ENCODE measurements at places on chromosomes 1 and 21. TPM values are rescaled to one million over a fixed set of nuclear protein-coding genes. Genes with fewer than 3 reads are reported as not detected.

Gene GFI1
- 0.63 TPM for total RNA-seq

GRCh38 chr1:172642970-172643369 lies 15.9 kb upstream of the FASLG start:
- no peak for DNase-seq

DNA sequence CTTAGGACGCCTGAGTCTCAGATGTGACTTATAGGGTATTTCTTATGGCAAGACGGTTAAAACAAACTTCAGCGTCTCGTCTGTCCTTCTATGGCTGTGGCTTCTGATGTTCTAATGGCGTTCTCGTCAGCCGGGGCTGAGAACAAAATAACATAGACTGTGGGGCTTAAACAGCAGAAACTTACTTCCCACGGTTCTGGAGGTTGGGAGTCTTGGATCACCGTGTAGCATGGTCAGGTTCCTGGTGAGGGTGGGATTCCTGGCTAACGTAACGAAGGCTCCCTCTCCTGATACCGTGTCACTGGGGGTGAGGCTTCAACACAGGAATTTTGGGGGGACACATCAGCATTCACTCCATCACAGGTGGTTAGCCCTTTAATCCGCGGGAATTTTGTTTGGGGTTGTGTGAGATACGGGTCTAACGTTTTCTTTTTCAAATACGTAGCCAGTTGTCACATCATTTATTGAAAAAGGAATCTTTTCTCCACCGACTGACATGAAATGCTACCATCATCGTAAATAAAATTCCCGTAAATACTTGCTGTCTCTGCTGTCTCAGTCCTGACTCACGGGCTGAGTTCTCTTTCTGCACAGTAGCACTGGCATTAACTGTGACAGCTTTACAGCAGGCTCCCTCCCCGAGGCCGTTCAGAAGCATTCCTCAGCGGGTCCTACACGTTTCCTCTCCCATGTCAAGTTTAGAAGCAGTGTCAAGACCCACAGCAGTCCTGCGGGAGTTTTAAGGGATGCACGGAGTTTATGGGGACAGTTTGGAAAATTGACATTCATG lies 8.1 kb upstream of the POFUT2 start:
- no peak for DNase-seq

DNA sequence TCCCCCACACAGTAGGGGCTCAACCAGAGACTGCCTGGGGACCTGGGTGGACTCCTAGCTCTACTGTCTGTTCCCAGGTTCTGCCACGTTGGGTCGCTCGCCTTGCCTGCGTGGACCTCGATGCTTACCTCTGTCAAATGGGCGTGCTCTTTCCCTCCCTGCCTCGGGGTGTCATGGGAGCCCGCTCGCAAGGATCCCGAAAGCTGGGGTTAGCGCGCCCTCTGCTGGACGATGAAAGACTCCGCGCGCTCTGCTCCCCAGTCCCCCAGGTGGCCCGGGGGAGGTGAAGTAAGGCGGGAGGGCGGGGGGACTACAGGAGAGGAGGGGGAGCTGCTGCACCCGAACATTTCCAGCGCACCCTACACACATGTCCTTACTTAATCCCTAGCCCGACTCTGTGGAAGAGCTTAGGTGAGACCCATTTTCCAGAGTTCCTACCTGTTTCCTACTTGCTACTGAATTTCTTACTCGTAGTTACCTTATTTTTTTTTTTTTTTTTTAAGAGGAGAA lies 2.3 kb upstream of the BSND start:
- no peak for DNase-seq

- DNase-seq, result no peak
These were observed 688.6 kb upstream of the ADGRL4 start for GRCh38 chr1:79695138-79695537.

Gene MCOLN2
- 0.90 TPM for total RNA-seq

DNA sequence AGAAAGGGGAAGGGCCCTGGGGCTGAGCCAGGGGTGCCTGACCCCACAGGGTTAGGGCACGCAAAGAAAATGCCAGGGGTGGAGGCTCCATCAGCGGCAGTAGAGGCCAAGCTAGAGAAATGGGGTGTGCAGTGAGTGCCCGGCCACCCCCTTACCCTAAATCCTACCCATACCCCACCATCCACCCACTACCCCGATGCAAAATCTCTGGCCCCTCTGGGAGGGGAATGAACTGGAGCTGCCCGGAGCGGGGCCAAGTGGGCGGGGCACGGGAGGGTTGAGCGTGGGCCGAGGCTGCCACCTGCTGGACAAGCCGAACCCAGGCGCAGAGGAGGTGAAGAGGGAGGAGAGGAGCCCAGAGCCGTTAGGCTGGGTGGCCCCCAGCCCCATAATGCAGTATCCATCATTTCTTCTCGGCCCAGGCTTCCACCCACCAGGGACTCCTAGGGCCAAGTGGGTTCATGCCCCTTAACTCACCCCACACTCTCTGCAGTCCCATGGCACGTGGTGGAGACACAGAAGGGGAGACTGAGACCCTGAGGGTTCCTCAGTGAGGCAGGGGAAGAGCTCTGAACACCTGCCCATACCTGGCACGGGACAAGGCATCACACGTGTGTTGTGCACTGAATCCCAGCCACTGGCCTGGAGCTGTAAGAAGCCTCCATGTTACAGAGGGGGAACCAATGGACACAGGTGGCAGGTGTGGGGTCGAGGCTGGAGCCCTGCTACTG lies 1.4 kb upstream of the C1QC start:
- no peak for DNase-seq

GRCh38 chr21:15000081-15000480 lies 64.7 kb downstream of the NRIP1 start:
- DNase-seq, result no peak

DNA sequence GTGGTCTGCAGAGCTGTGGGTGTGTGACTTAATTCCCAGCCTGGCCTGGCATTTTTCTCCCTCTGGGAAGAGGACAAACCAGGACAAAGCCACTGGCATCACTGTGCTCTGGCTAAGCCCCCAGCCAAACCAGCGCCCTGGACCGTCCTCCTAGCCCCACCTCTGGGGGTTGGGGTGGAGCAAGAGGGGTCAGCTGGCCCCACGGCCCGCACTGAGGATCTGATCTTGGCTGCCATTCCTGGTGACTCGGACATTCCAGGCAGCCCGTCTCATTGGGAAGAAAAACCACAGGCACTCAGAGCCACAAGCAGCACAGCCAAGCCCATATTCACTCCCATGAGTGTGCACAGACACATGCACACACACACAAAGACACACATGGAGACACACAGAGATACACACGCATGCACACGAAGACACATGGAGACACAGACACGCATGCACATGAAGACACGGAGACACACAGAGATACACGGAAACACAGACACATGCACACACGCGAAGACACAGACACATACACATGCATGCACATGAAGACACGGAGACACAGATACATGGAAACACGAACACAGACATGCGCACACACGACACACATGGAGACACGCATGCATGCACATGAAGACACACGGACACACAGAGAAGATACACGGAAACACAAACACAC lies 2.3 kb upstream of the MXRA8 start:
- DNase-seq, result no peak

DNA sequence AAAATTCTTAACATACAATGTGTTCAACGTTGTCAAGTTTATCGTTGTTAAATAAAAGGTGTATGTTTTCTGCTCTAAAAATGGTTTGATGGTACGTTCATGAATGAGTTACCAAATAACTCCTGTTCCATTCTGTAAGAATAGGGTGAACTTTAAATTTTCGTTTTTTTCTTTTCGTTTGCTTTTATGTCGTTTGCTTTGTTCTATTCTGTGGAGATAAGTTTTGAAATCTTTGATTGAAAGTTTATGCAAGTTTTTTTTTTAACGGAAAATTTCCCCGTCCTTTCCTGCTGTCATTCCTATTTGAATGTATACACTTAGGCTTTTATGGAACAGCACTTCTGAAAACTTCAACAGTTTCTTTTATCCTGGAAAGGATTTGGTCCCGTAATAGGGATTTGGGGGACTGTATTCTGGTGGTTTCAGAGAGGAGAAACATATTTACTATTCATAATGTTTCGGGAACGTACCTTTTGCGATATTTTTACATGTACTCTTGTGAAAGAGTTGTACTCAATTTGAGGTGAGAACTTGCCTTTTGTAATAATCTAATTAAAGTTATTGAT lies 1.7 kb downstream of the DR1 start:
- no peak for DNase-seq

- DNase-seq, result no peak
These were observed 17.0 kb downstream of the TRAF5 start for GRCh38 chr1:211343607-211344006.

DNA sequence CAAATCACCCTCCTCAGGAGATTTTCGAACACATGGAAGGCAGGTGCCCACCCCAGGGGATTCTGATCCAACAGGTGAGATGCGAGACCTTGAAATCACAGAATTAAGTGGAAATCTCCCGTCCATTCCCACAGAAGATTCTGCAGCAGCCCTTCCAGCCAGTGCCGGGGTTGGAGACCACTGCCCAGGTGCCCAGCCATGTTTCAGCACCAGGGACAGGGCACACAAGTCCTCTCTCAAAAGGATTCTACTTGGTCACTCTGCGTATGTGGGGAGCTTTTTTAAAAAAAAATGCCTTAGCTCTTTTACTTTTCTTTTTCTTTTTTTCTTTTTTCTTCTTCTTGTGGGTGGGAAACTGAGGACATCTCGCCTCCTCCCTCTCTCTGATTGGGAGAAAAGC lies 80.7 kb downstream of the VWA5B1 start:
- DNase-seq, result no peak

DNA sequence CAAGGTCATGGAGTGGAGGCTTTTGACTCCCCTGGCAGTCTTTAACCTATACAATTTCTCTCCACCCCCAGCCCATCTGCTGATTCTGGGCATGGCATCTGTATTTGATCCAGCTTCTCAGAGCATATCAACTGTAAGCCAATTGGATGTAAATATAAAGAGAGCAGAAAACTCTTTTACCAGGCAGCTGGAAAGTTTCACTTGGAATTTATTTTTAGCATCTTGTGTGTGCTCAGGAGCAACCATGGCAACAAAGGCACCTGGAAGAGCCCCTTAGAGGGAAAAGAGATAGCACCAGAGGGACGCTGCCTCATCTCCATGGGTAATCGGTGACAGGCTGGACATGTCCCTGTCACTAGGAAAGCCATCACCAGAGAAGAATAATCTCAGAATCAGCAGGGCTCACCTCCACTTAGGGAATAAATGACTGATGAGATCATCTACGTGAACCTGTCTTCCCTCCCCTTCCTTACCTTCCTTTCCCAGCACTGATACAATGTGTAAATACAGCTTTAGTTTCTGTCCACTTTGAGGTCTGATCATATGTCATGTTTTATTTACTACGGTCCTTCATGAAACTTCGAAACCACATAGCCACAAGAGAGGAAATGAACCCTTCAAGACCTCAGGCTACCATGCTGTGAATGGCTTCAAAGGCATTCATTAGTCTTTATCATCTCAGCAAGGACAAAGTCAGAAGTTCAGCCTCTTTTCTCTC lies 25.3 kb upstream of the SIPA1L2 start:
- no peak for DNase-seq

DNA sequence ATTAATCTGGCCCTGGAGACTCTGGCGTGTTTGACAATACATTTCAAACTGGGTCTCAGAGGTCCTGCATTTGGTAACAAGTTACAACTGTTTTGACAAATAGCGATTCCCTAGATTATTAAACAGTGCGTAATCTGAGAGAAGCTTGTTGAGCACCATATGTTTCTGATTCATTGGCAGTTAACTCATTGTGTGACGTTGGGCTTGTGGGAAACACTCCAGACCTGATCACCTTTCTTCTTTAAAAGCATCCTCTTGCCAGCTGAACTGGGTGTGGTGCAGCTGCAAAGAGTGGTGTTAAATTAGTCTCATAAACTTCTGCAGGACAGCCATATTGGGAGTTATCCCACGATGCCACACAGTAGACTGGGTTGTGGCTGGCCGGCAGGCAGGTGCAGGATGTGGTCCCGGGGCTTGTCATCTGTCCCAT lies 82.7 kb downstream of the CDC7 start:
- no peak for DNase-seq

- DNase-seq, result no peak
These were observed 59.4 kb downstream of the ZZZ3 start for GRCh38 chr1:77623066-77623465.

- DNase-seq, result no peak
These were observed 210.6 kb upstream of the HOOK1 start for GRCh38 chr1:59604191-59604590.

DNA sequence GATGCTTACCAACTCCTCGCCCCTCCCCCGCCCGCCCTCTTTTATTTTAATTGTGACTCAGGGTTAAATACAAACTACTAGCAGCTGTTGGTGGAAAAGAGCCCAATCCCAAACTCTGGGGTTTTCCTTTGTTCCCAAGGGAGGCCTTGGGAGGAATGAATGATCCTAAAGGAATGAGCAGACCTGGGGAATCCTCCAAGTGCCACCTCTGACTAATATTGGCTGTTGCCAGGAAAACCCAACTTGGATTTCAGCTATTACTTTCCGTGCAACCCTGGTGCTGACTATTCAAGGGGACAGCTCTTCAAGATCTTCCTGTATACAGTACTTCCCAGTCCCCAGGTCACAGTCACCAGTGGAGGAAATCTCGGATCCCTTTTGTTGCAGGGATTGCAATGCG lies 1.3 kb upstream of the S100A10 start:
- DNase-seq, result no peak

Gene PTPN14
- total RNA-seq, result 39.2 TPM

GRCh38 chr1:110436635-110437034 lies 14.3 kb upstream of the PROK1 start:
- DNase-seq, result peak; percentile 43

- DNase-seq, result no peak
These were observed 101.4 kb downstream of the BEND5 start for GRCh38 chr1:48675251-48675650.

- DNase-seq, result no peak
These were observed 154.0 kb downstream of the VPS13D start for GRCh38 chr1:12383786-12384185.

- no peak for DNase-seq
These were observed 42.8 kb downstream of the SAMD13 start for GRCh38 chr1:84344286-84344685.

Gene GJA9
- total RNA-seq, result 0.16 TPM

GRCh38 chr21:36908260-36908908 lies 58.1 kb downstream of the HLCS start:
- DNase-seq, result no peak

Gene E2F2
- total RNA-seq, result 2.9 TPM

Gene OVAAL
- 0.26 TPM for total RNA-seq

DNA sequence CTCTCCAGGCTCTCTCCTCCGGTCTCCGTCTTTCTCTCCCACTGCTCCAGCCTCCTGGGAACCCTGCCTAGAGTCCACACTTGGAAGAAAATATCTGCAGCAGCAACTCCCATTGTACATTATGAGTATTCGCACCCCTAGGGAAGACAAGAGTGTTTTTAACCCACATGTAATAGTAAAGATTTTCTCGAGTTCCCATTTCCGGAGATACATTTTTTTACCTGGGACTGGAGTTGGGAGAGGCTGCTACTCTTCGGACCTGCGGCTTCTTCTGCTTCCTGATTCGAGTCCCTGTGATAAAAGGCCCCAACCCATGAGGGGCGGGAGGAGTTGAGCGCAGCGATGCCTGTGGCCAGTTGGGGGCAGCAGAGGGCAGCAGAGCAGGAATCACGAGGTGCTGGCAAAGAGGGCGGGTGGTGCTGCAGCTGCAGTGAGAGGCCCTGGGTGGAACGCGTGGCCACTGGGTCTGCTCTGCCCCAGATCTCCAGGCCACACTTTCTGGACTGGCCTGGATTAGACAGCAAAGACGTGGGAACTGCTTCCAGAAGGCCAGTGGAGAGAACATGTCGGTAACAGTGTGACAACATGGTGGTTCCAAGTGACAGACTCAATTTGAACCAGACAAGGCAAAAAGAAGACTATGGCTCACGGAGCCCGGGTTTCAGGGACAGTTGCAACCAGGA lies 221.0 kb upstream of the CSF3R start:
- DNase-seq, result peak; percentile 20

Gene FNDC10
- total RNA-seq, result 0.58 TPM

Data from urinary bladder (tissue), 4 donors.